ENCODE measurements at places on chromosomes 12 and 14.

DNA sequence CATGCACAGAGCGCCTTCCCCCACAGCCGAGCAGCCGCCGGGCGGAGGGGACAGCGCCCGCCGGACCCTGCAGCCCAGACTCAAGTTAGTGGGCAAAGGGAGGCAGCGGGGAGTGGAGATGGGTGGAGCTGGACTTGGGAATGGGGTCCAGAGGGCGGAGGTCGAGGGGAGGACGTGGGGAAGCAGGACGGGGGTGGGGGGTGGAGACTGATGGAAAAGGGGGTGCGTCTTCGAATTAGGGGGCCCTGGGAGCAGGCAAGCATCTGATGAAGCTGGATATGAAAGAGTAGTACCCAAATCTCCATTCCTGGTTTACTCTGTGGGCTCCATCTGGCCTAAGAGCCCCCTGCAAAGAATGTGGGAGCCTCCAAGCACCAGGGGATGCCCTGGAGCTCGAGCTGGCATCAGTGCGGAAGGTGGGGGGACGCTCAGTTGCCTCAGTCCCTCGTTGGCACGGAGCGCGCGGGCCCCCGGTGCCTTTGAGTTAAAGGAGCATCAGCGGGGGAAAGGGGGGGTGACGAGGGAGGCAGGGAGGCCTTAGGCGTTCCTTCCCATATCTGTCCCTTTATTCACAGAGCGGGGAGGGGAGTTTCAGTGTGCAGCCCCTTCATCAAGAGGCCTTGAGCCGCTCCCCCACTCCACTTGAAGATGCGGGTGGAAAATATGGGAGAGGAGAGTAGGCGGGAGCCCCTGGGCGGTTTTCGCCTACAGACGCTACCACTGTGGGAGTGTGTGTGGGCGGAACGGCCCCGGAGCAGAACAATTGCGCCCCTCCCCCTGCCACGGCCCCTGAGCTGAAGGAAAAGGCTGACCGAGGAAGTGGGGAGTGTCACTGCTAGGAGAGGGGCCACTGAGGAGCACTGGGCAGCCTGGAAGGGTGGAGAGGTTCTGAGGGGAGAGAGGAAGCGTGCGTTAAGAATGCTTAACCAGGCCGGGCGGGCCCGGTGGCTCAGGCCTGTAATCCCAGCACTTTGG, 644 bp downstream of the NAB2 start:
- DNase-seq: peak; percentile 87

DNA sequence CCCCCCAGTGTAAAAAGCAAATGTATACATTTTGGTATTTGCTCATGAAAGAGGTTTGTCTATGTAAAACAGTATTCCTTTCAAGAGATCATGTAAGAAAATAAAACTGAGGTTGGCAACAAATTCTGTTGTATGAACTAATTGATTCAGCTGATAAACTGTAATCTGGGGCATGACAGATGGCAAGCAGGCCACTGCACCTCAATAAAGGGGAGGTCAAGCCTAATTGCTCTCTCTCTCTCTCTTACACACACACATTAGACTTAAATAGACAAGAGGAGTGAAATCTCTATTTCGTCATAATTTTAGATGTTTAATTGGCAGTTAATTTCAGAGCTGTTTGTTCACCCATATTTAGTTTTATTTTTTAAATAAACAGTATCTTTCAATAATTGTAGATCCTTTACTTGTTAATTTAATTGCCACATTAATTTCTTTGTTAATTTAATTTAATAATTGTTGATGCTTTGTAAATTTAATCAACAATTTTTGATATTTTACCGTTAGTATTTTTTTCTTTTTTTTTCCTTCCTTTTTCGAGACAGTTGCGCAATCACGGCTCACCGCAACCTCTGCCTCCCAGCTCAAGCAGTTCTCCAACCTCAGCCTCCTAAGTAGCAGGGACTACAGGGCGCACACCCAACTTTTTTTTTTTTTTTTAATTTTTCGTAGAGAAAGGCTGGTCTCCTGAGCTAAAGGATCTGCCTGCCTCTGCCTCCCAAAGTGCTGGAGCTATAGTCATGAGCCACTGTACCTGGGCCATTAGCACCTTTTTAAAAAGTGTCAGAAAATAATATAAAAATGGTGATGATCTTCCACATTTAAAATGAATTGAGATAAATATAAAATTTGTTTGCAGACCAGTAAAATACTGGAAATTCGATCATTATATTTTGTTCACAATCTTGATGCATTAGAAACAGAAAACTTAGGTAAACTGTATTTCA, 577.7 kb downstream of the SLC16A7 start:
- DNase-seq: peak; percentile 33

DNA sequence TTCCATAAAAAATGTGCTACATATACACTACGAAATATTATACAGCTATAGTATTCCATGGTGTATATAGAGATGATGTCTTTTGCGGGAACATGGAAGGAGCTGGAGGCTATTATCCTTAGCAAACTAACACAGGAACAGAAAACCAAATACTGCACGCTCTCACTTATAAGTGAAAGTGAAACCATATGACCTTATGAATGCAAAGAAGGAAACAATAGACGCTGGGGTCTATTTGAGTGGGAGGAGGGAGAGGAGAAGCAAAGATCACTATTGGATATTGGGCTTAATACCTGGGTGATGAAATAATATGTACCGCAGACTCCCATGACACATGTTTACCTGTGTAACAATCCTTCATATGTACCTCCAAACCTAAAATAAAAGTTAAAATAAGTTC, 142.8 kb downstream of the LRFN5 start:
- DNase-seq: no peak

DNA sequence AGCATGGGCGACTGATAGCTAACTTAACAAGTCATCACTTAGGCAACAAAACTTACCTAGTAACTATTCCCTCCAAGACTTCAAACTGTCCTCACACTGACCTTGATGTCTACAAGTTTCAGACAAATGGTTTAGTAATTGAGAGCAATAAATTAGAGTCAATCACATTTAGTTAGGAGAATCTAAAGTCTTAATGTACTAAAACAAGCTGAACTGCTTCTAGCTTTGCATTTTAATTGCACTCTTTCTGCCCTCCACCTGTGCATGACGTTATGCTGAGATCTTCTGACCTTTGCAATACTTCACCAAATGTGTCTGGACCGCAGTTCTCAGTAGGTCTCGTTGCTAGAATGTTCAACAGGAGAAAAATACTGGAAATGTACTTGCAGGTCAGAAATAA, 158.0 kb downstream of the PIK3C2G start:
- DNase-seq: no peak

DNA sequence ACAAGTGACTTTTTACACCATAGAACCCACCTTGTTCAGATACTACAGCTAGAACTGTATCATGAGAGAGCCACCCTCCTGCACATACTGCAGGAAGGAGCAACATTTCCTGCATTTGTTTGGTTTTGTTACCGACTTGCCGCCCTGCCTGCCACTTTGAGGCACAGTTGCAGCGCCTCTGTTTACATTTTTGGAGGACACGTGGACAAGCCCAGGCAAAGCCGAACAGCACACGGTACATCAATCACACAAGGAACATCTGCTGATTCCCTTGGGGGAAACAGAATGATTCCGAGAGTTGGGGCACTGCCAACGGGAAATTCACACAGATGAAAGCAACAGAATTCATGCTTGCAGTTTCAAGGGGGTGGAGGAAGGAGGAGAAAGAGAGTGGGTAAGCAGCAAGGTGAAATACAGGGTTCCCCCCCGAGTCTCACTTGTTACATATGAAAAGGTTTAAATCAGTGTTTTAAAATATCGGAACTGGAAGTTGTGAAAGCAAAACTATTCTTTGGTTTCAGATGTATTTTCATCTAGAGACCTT, 110.7 kb downstream of the BTG1 start:
- DNase-seq: peak; percentile 37

All from retina (tissue), 1 donor.